ENCODE measurements at places on chromosomes 11 and 22. TPM values are rescaled to one million over a fixed set of nuclear protein-coding genes. Genes with fewer than 3 reads are reported as not detected.

Gene THAP12
- 126 TPM for total RNA-seq

GRCh38 chr11:33021937-33022336 lies 6.3 kb downstream of the DEPDC7 start:
- no peaks in the 10 kb centered on the region for H3K27me3 ChIP-seq
- H3K4me1 ChIP-seq = peaks cover 10% of the 10 kb centered on the region
- no peak overlapping the region for H3K27ac ChIP-seq
- no peaks in the 10 kb centered on the region for H3K36me3 ChIP-seq
- no peak overlapping the region for H3K4me3 ChIP-seq
- no peak for DNase-seq

DNA sequence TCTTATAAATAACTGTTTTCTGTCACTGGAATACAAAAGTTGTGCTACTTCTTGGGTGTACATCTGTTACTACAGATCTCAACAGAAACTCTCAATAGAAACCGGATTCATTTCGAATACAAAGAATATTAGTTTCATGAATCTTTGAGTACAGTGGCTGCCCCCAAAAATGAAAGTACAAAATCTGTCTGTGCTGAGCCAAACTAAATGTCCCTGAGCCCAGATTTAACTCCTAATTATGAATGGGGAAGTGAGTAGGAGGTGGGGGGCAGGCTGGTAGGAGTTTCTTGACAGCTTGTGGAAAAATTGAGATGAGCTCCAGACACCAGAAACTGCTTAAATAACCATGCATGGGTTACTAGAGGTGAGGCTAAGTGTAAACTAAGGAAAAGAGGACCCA lies 41.6 kb downstream of the PITPNB start:
- H3K4me3 ChIP-seq = no peak overlapping the region
- H3K36me3 ChIP-seq = peaks cover 25% of the 10 kb centered on the region
- H3K27me3 ChIP-seq = no peaks in the 10 kb centered on the region

DNA sequence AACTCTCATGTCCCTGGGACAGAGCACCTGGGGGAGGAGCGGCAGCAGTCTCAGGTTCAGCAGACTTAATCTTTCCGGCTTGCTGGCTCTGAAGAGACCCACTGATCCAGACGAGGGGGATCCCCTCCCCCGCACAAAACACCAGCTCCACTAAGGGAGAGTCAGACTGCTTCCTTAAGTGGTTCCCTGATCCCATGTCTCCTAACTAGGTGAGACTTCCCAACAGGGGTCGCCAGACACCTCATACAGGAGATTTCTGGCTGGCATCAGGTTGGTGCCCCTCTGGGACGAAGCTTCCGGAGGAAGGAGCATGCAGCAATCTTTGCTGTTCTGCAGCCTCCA lies 157.2 kb upstream of the TMEM45B start:
- no peak overlapping the region for H3K4me3 ChIP-seq
- no peak overlapping the region for H3K27ac ChIP-seq
- no peak for DNase-seq
- H3K36me3 ChIP-seq = no peaks in the 10 kb centered on the region
- H3K27me3 ChIP-seq = no peaks in the 10 kb centered on the region
- H3K4me1 ChIP-seq = no peaks in the 10 kb centered on the region

Gene CCDC157
- total RNA-seq = 0.69 TPM

- no peak overlapping the region for H3K4me3 ChIP-seq
- DNase-seq = peak; percentile 82
- H3K4me1 ChIP-seq = no peaks in the 10 kb centered on the region
- H3K27ac ChIP-seq = no peak overlapping the region
- H3K27me3 ChIP-seq = no peaks in the 10 kb centered on the region
These were observed 10.0 kb downstream of the OR51L1 start for GRCh38 chr11:5004424-5005274.

- no peaks in the 10 kb centered on the region for H3K27me3 ChIP-seq
- no peak overlapping the region for H3K4me3 ChIP-seq
- H3K4me1 ChIP-seq = no peaks in the 10 kb centered on the region
- no peaks in the 10 kb centered on the region for H3K36me3 ChIP-seq
These were observed 356.9 kb upstream of the LRRC4C start for GRCh38 chr11:41816396-41816795.

- H3K36me3 ChIP-seq = peaks cover 19% of the 10 kb centered on the region
- no peak for DNase-seq
- no peak overlapping the region for H3K4me3 ChIP-seq
These were observed 15.4 kb downstream of the CCDC34 start for GRCh38 chr11:27347359-27348339.

DNA sequence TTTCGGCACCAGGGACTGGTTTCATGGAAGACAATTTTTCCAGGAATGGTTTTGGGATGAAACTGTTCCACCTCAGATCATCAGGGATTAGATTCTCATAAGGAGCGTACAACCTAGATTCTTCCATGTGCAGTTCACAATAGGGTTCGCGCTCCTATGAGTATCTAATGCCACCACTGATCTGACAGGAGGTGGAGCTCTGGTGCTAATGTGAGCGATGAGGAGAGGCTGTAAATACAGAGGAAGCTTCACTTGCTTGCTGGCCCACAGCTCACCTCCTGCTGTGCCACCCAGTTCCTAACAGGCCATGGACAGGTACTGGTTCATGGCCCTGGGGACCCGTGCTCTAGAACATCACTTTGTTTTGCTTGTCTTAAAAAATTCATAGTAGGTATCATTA lies 41.8 kb upstream of the AMPD3 start:
- no peaks in the 10 kb centered on the region for H3K36me3 ChIP-seq
- no peak overlapping the region for H3K4me3 ChIP-seq
- no peaks in the 10 kb centered on the region for H3K4me1 ChIP-seq
- H3K27ac ChIP-seq = no peak overlapping the region
- DNase-seq = peak; percentile 73

Gene IFTAP
- total RNA-seq = not detected

DNA sequence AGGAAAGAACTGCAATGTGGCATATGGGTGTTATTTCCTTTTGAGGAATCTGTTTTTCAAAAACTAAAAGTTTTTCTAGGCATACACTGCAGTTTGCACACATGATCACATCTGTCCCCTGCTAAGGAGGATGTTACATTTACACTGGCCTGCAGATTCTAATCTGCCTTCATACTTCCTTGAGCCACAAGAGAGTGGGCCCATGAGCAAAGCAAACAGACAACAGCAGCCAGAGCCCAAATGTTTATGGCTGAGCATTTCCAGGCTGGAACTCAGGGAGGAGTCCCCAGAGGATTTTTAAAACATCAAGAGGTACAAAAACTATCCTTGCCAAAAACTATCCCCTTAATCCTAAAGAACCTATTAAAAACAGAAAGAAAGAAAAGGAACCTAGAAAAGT lies 117.2 kb upstream of the MTNR1B start:
- no peaks in the 10 kb centered on the region for H3K4me1 ChIP-seq
- H3K27me3 ChIP-seq = no peaks in the 10 kb centered on the region
- H3K4me3 ChIP-seq = no peak overlapping the region
- no peaks in the 10 kb centered on the region for H3K36me3 ChIP-seq

- no peak overlapping the region for H3K27ac ChIP-seq
- H3K4me3 ChIP-seq = no peak overlapping the region
- peaks cover 2% of the 10 kb centered on the region for H3K27me3 ChIP-seq
- DNase-seq = no peak
- H3K36me3 ChIP-seq = no peaks in the 10 kb centered on the region
- H3K4me1 ChIP-seq = no peaks in the 10 kb centered on the region
These were observed 378.3 kb downstream of the INSC start for GRCh38 chr11:15493066-15493465.

DNA sequence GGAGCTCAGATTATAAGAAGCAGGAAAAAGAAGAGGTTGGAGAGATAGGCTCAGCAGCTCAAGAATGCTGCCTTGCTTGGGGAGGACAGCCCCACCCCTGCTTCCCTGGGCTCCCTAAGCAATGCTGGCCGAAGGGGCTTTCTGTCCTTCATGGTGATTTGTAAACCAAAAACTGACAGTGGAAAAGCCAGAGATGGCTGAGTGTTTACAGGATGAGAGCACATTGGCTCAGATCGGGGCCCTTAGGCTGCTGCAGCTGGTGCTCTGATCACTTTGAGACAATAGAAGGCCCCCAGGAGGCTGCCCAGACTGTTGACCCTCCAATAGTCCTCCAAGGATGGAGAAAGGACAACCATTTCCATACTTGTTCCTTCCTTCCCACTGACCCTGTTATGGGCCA lies 28.8 kb upstream of the AMOTL1 start:
- H3K4me3 ChIP-seq = no peak overlapping the region
- no peaks in the 10 kb centered on the region for H3K4me1 ChIP-seq
- H3K36me3 ChIP-seq = no peaks in the 10 kb centered on the region
- no peaks in the 10 kb centered on the region for H3K27me3 ChIP-seq

GRCh38 chr22:27880778-27881394 lies 38.2 kb downstream of the PITPNB start:
- peaks cover 17% of the 10 kb centered on the region for H3K36me3 ChIP-seq
- peaks cover 48% of the 10 kb centered on the region for H3K4me1 ChIP-seq
- no peak overlapping the region for H3K4me3 ChIP-seq
- peak; percentile 83 for DNase-seq

DNA sequence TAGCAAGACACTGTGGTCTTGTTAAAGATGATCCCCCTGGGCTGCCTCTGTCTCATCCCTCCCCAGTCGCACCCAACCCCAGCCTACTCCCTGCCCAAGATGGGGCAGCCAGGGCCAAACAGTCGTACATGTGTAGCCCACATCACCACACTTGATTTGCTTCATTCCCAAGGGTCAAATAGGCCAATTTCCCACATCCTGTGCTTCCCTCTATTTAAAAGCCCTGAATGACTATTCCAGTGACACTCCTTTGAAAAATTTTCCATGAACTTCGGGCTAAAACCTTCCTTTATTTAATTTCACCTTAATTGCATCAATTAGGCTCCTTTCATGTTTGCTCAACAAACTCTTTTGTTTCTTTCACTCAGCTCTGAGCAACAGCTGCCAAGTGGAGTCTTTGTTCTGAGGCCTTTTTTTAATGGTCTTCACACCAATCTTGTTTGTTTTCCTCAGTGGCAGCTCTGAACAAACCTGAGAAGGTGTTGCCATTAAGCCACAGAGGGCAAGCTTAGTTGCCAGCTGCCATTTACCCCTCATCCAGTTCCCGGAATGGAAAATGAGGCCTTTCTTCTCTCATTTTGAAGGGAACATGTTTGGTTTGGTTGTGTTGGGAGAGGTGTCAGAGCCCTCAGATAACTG lies 126.9 kb downstream of the APIP start:
- H3K27me3 ChIP-seq = no peaks in the 10 kb centered on the region
- no peak overlapping the region for H3K4me3 ChIP-seq
- H3K27ac ChIP-seq = no peak overlapping the region
- no peaks in the 10 kb centered on the region for H3K36me3 ChIP-seq
- DNase-seq = no peak
- H3K4me1 ChIP-seq = no peaks in the 10 kb centered on the region

Gene MMP27
- total RNA-seq = not detected

- peaks cover 14% of the 10 kb centered on the region for H3K36me3 ChIP-seq
- peaks cover 24% of the 10 kb centered on the region for H3K4me1 ChIP-seq
- no peak overlapping the region for H3K27ac ChIP-seq
- DNase-seq = peak; percentile 38
- H3K4me3 ChIP-seq = no peak overlapping the region
These were observed 11.1 kb downstream of the SIPA1 start for GRCh38 chr11:65648997-65649493.

Gene DDI1
- total RNA-seq = not detected

Gene TRIM3
- total RNA-seq = 20.4 TPM

DNA sequence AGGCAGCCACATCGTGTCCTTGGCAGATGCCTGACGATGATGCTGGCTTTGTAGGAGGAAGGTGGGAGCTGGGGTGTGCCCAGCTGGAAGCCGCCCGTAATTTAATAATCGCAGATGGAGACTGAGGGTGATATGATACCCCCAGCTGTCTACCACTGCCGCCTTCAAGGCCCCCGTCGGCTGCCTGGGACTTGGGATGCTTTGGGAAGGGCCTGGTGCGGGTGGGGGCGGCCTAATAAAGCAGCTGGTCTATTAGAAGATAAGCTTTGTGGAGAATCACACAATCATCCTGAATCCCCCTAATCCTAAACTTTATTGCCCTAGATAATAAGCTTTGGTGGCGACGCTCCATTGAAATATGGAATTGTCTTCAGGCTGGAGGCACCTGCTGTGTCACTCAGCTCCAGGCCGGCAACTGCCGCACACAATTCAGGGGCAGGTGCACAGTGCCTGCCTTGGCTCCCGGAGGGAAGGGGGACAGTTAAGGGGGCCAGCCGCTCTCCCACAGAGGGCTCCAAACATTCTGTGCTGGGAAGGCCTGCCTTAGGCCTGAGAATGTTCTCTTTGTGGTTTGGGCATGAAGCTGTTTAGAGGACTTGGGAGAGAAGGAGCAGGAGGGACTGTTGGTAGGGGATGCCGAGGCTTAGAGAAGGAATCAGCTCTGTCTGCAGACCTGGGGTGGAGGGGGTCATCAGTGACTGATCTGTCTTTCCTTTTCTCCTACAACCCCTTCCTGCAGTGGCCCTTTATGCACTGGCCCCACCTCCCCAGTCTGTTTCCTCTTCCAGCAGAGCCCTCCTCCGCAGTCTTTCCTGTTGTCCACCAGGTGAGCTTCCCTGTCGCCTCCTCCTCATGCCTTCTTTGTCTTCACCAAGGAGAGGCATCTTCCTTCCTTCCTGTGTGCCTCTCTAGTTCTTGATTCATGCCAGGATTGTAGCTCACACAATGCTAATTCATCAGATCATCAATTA lies 65.3 kb downstream of the ARL14EP start:
- no peak overlapping the region for H3K4me3 ChIP-seq
- DNase-seq = no peak
- H3K4me1 ChIP-seq = no peaks in the 10 kb centered on the region
- no peaks in the 10 kb centered on the region for H3K36me3 ChIP-seq
- H3K27ac ChIP-seq = no peak overlapping the region

Gene CECR2
- 1.6 TPM for total RNA-seq

DNA sequence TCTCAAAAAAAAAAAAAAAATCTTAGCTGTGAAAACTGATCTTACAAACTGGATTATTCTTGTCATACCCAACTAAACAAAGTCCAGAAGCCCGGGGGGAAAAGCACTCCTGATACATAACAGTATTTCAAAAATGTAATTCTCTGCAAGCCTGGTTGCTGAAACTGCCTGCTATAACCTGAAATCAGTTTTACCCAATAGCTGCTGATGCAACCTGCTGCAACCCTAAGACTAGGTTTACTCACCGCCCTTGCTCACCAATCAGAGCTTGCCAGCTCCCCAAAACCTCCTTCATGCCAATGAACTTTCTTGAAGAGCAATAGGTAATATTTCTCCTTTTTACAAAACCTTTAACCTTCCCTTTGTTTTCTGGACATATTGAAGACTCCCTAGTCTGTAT lies 12.4 kb downstream of the FGF19 start:
- no peak overlapping the region for H3K27ac ChIP-seq
- no peaks in the 10 kb centered on the region for H3K4me1 ChIP-seq
- no peaks in the 10 kb centered on the region for H3K36me3 ChIP-seq
- no peak overlapping the region for H3K4me3 ChIP-seq
- no peak for DNase-seq
- no peaks in the 10 kb centered on the region for H3K27me3 ChIP-seq

Gene SF3A1
- total RNA-seq = 79.0 TPM
